ENCODE measurements at places on chromosomes 2 and 18.
A peak's percentile ranks its signal among the peaks of the same experiment; 100 is the strongest.

- no peaks in the 10 kb centered on the region for H3K27me3 ChIP-seq
- peaks cover 14% of the 10 kb centered on the region for H3K4me1 ChIP-seq
- no peak overlapping the region for H3K4me3 ChIP-seq
- DNase-seq, result peak; percentile 85
- H3K36me3 ChIP-seq, result no peaks in the 10 kb centered on the region
Observed at GRCh38 chr2:28683100-28683706, 68.4 kb upstream of the PPP1CB start.

- no peaks in the 10 kb centered on the region for H3K4me1 ChIP-seq
- no peak overlapping the region for H3K4me3 ChIP-seq
- no peak for DNase-seq
Observed at GRCh38 chr2:23596316-23596885, 211.4 kb downstream of the KLHL29 start.

- H3K27ac ChIP-seq, result peak overlapping the region; percentile 24
- no peaks in the 10 kb centered on the region for H3K4me1 ChIP-seq
- H3K27me3 ChIP-seq, result no peaks in the 10 kb centered on the region
- no peak overlapping the region for H3K4me3 ChIP-seq
- no peak for DNase-seq
Observed at GRCh38 chr2:42939411-42940206, 147.2 kb upstream of the HAAO start.

DNA sequence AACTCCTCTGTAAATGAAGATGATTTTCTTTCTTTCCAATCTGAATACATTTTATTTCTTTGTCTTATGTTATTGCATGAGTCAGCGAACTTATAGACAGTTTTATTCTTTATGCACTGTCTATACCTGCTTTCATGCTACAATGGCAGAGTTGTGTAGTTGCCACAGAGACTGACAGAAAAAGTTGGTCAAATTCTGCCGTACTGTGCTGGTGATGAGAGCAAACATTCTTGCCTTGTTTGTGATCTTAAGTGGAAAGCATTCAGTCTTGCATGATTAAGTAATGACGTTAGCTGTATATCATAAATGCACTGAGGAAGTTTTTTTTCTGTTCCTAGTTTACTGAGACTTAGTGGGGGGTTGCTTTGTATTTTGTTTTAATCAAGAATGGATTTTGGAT lies 32.9 kb downstream of the ZC3H15 start:
- H3K4me3 ChIP-seq, result no peak overlapping the region
- no peaks in the 10 kb centered on the region for H3K4me1 ChIP-seq
- H3K36me3 ChIP-seq, result no peaks in the 10 kb centered on the region
- DNase-seq, result no peak
- peak overlapping the region; percentile 36 for H3K27ac ChIP-seq

DNA sequence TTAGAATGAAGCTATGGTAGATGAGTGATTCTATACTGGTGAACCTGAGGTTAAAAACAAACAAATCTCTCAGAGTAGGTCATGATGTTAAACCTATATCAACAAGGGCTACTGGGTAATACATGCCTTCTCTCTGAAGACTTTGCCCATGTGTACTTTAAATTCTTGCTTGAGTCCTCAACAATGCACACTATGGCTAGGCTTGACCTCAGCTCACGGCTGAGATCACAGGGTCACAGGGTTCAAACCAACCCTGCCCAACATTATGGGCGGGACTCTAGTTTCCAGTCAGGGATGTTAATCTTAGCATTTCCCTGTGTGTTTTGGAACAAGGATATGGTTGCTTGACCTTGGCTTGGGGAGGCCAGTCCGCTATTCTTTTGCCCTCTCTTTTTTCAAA lies 7.7 kb downstream of the CD28 start:
- DNase-seq, result peak; percentile 28
- peak overlapping the region; percentile 11 for H3K27ac ChIP-seq
- no peaks in the 10 kb centered on the region for H3K27me3 ChIP-seq
- no peaks in the 10 kb centered on the region for H3K36me3 ChIP-seq
- H3K4me1 ChIP-seq, result no peaks in the 10 kb centered on the region

DNA sequence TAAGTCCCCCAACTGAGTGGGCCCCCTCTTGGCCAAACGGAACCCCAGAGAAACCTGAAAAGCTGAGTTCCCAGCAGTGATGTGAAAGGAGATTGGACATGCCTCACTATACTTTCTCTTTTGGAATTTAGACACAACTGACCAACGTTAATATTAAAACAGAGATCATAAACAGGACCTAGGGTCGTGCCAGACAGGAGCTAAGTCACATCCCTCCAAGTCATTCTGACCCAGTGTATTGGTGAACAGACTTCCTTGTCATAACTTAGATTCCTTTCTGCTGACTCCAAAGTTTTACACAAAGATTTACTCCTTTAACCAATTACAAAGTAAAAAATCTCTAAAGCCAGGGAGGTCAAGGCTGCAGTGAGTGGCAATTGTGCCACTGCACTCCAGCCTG lies 46.9 kb downstream of the UXS1 start:
- H3K4me1 ChIP-seq, result no peaks in the 10 kb centered on the region
- DNase-seq, result no peak
- H3K36me3 ChIP-seq, result no peaks in the 10 kb centered on the region
- H3K27ac ChIP-seq, result no peak overlapping the region
- H3K4me3 ChIP-seq, result no peak overlapping the region

GRCh38 chr2:221836095-221836494 lies 264.0 kb upstream of the EPHA4 start:
- no peaks in the 10 kb centered on the region for H3K4me1 ChIP-seq
- H3K4me3 ChIP-seq, result no peak overlapping the region
- H3K27me3 ChIP-seq, result no peaks in the 10 kb centered on the region
- H3K27ac ChIP-seq, result no peak overlapping the region
- H3K36me3 ChIP-seq, result no peaks in the 10 kb centered on the region

DNA sequence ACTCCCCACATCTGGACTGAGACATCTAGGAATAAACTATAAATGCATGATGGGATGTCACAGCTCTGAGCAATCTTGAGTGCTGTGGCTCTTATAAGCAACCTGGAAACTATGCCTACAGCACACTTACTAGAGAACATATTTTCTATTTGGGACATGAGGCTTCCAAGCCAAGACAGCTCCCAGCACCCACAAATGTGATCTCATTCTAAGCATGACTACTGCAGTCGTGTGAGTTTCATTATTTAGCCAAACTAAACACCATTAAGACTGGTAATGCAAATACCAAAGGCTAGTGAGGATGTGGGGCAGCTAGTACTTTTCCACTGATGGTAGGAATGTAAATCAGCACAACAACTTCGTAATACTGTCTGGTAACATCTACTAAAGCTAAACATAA lies 72.5 kb downstream of the RTTN start:
- no peak overlapping the region for H3K4me3 ChIP-seq
- no peaks in the 10 kb centered on the region for H3K27me3 ChIP-seq
- H3K27ac ChIP-seq, result no peak overlapping the region
- H3K4me1 ChIP-seq, result no peaks in the 10 kb centered on the region
- peaks cover 6% of the 10 kb centered on the region for H3K36me3 ChIP-seq

DNA sequence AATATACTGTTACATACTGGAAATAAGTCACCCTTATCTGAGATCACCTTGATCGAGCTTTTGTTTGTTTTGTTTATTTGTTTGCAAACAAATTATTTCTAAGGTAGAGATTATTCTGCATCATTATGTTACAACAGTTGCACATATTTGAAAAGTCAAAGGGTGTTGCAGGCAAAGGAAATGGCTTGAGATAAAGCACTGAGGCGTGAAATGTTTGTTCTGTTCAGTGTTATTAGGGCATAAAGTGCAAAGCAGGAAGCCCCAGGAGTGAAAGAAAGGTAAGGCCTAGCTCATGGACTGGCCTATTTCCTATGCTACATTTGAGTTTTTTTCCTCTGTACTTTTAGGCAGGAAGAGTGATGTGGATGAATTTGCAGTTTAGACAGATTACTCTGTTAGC lies 1815.6 kb upstream of the LRRTM1 start:
- no peaks in the 10 kb centered on the region for H3K4me1 ChIP-seq
- H3K4me3 ChIP-seq, result no peak overlapping the region
- no peak overlapping the region for H3K27ac ChIP-seq
- no peaks in the 10 kb centered on the region for H3K27me3 ChIP-seq
- no peak for DNase-seq
- no peaks in the 10 kb centered on the region for H3K36me3 ChIP-seq

GRCh38 chr18:44945888-44946401 lies 265.3 kb downstream of the SETBP1 start:
- no peak overlapping the region for H3K4me3 ChIP-seq
- no peak overlapping the region for H3K27ac ChIP-seq
- H3K36me3 ChIP-seq, result no peaks in the 10 kb centered on the region

DNA sequence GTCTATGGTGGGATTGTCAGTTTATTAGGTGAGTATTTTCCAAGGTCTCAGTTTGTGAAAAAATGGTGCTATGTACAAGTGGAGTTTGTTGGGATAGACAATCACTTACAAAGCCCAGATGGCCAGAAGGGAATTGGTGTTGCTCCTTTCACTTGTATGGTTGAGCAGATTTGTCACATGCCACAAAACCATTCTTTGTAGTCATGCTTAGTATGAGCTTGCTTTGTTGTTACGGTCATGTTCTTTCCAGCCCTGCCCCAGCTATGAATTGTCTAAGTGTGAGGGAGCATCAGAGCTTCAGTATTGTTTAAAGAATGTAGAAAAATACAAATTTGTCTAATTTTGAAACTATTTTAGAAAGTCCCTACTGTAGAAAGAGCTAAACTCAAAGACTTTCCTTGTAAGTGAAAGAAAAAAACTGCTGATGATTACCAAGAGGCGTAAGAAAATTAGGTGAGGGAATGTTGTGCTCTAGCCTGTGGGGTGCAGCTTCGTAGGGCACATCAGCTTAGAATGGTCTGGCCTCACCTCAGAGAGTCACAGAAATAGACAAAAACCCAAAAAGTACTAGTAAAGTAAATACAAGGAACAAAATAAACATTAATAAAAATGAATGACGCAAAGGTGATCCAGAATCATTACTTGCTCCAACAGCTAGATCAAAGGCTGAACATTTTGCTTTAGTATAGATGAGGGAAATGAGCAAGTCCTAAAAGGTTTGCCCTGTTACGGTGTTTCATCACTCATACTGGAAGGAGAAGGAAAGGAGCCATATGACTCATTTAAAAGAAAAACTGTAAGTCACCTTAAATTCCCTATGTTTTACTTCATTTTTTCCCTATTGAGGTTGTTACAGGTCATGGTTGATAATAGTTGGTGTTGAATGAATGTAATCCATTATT lies 9.2 kb downstream of the TGIF1 start:
- H3K4me1 ChIP-seq, result peaks cover 8% of the 10 kb centered on the region
- no peak overlapping the region for H3K27ac ChIP-seq
- no peak for DNase-seq

GRCh38 chr18:3603421-3604234 lies 153.7 kb downstream of the TGIF1 start:
- H3K4me1 ChIP-seq, result peaks cover under 1% of the 10 kb centered on the region
- no peak for DNase-seq
- peak overlapping the region; percentile 97 for H3K27ac ChIP-seq
- peak overlapping the region; percentile 30 for H3K4me3 ChIP-seq
- no peaks in the 10 kb centered on the region for H3K27me3 ChIP-seq

GRCh38 chr2:42755191-42755880 lies 8.6 kb downstream of the OXER1 start:
- no peaks in the 10 kb centered on the region for H3K36me3 ChIP-seq
- H3K4me3 ChIP-seq, result no peak overlapping the region
- H3K27me3 ChIP-seq, result no peaks in the 10 kb centered on the region

DNA sequence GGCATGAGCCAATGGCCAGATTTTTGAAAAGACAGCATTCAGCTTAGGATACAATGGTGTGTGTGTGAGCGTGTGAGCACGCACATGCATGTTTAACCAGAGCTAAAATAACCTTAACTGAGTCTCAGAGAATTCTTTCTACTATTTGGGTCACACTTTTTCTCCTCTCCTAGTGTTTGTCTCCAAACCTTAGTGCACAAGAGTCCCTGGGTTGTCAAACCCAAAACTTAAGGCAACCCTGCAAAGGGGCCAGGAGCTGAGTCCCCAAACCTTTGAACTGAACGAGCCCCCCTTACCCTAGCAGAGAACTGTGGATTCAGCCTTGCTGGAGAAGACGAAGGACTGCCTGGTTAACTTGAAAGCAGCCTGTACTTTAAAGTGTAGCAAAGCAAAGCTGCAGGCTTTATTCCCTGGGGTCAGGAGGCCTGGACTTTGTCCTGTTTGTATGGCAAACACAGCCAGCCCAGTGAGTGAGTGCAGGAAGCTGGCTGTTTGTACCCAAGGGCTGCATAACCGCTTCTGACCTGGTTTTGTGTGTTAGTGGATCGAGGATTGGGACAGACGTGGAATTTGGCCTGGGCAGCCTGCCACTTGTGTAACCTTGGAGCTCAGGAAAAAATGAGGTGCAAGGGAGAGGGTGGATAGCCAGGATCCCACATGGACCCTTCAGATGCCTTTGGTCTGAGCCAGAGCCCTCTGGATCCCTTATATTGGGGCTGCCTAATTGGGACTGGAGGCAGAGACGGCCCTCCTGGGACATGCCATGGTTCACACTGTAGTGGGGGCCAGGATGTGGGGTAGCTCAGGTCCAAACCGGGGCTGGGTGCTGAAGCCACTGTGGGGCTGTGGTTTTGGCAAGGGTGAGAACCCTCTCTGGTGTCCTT lies 6.4 kb upstream of the PSMD1 start:
- H3K4me1 ChIP-seq, result no peaks in the 10 kb centered on the region
- DNase-seq, result no peak
- H3K27me3 ChIP-seq, result no peaks in the 10 kb centered on the region
- no peaks in the 10 kb centered on the region for H3K36me3 ChIP-seq
- no peak overlapping the region for H3K4me3 ChIP-seq

DNA sequence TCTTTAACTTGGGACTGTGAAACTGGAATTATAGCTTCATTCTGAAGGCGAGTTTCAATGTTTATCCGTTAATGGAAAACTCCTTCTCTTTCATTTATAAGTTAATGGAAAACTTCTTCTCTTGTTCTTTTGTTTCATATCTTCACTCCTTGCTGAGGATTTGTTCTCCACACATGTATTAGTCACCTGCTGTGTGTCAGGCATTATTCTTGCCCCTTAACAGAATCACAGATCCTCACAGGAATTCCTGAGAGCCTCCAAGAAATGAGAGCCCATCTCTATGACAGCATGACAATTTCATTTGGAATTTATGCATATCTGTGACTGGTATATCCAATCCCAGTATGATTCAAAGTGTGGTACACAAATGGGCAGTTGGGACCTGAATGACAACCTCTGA lies 545.8 kb downstream of the BCL11A start:
- H3K36me3 ChIP-seq, result no peaks in the 10 kb centered on the region
- no peaks in the 10 kb centered on the region for H3K27me3 ChIP-seq
- DNase-seq, result no peak
- no peaks in the 10 kb centered on the region for H3K4me1 ChIP-seq

DNA sequence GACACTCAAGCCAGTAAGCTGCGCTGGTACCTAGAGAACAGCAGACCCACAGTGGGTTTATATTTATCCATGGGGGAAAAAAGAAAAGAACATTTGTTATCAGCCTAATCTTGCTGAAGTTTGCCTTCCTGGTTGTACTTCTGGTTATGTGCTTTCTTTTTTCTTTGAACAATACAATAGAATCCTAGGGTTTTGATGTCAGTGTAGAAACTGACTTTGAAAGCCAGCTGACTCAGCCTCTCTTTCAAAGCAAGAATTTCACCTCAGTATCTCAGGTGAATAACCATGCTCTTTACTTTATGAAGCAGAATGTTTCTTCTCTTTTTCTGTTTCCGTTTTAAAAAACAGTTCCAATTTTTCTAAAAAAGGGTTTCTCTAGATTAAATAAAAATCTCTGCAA lies 78.4 kb downstream of the CD8B2 start:
- no peak for DNase-seq
- H3K4me3 ChIP-seq, result no peak overlapping the region
- no peaks in the 10 kb centered on the region for H3K27me3 ChIP-seq
- no peaks in the 10 kb centered on the region for H3K4me1 ChIP-seq

GRCh38 chr2:40038646-40039045 lies 259.6 kb upstream of the THUMPD2 start:
- H3K36me3 ChIP-seq, result no peaks in the 10 kb centered on the region
- DNase-seq, result no peak
- no peak overlapping the region for H3K27ac ChIP-seq
- no peaks in the 10 kb centered on the region for H3K4me1 ChIP-seq
- H3K27me3 ChIP-seq, result no peaks in the 10 kb centered on the region

Measured in uterus (tissue), 4 donors.